ENCODE measurements at places on chromosomes 13 and 19. TPM values are rescaled to one million over a fixed set of nuclear protein-coding genes. Genes with fewer than 3 reads are reported as not detected.

CALR3 gene
- 0.08 TPM for polyA plus RNA-seq

MZT1 gene
- polyA plus RNA-seq = 9.6 TPM

EDNRB gene
- 7.6 TPM for polyA plus RNA-seq

DNA sequence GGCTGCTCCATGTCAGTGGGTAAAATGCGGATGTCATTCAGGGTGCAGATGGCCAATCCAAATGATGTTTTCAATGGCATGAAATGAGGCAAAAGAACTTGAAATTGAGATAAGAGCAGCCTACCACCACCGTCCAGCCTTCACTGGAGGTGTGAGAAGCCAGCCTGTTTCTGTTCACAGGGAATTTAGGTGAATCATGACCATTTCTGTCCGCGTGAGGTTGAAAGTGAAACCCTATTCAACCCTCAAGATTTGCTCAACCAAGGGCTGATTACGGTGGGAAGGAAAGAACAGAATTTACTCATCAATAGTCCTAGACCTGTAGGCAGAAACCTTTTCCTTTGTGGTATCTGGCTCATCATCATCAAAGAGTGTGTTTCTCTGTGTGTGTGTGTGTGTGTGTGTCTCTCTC lies 370.7 kb downstream of the COG6 start:
- DNase-seq = no peak

GRCh38 chr19:17687141-17687856 lies 855 bp downstream of the UNC13A start:
- DNase-seq = no peak

DNA sequence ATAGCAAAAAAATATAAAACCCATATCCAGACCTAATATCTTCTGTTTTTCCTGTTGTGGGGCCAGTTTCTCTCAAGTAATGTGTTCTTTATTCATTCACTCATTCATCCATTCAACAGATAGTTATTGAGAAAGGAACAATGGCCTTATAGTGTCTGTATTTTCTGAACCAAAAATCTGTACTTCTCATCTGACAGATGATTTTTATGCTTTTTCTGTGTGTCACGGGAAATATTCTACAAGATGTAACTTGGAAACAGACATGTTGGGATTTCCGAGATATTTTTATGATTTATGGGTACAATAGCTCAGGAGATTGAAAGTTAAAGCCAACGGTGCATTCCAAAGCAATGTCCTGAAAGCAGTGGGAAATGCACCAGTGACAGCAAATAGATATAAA lies 5.7 kb downstream of the ACOD1 start:
- no peak for DNase-seq

DNA sequence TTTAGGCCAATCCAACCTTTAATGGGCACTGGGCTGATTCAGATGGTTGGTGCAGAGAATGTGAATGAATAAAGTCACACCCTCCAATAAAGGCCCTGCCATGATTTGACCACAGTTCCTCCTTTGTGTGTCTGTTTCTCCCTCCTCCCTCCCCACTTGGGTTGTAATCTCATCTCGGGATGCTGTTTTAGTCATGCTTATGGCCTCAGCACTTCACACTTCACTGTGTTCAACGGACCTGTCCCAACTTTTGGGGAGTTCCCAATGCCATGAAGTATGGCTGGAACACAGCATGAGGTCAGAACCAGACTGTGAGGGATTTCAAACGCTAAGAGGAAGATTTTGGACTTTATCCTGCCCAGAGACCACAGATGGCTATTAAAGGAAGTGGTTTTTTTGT lies 5.6 kb upstream of the RAB8A start:
- no peak for DNase-seq
